Iris pigment epithelial cell (primary cell): ENCODE measurements at places on chromosomes 1 and 21.

- DNase-seq: no peak
These were observed 1412.7 kb downstream of the KCNT2 start for GRCh38 chr1:195195423-195196057.

DNA sequence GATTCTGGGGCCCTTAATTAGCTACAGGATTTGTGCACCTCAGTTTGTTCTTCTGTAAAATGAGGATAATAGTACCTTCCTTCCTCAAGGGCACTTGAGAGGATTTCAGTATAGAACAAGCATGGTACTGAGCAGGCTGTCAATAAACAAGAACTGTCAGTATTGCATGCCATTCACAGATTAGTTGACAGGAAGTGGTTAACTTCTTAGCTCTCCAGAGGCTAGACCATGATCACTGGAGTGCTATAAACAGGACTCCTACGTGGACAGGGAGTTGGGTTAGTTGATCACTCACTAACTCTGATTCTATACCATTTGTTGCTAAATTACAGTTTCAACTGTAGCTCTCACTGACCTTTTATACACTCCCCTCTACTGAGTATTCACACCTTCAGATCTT, 126.2 kb upstream of the DAB1 start:
- DNase-seq: no peak

DNA sequence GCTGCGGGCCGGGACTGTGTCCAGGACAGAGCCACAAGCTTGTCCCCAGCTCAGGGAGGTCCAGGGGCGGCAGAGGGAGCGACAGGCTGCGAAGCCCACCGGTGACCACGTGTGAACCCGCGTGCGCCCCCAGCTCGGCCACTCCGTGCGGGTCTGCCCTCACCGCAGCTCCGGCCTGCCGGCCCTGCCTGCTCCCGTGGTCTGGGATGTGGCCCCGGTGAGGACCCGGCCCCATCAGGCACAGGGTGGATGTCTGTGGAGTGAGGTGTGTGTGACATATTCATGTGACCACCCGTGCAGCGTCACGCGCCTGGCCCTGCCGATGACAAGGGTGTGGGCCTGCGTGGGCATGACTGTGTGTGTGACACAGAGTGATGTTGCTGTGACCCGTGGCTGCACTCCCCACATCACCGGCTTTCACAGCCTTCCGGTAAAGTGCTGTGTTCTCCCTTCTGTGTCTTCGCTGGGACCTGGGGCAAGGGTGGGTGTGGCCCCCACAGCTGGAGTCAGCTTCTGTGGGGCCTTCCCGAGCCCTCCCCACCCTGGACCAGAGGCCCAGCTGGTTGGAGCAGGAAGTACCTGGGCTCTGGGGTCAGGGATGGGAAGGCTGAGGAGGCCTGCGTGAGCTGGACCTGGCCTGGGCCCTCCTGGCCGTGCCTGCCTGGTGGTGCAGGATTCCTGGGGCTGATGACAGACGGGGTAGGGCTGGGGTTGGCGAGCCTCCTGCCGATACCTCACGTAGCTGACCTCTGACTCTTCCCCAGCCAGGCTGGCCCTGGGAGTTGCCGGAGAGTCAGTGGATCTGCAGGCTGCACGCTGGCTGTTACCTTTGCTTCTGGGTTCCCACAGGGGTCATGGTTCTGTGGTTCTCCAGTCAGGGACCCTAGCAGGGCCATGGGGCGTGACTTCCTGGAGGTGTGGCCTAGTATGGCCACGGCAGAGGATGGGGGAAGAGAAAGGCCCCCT, 4.1 kb downstream of the RNF223 start:
- DNase-seq: no peak

GRCh38 chr1:105368446-105368845, 1618.7 kb downstream of the AMY1C start:
- no peak for DNase-seq

- DNase-seq: peak; percentile 92
These were observed 128.2 kb downstream of the CACHD1 start for GRCh38 chr1:64598100-64598571.
